ENCODE measurements at places on chromosomes 7 and 10. TPM values are rescaled to one million over a fixed set of nuclear protein-coding genes. Genes with fewer than 3 reads are reported as not detected.

TRIM56 gene
- total RNA-seq, result 10.0 TPM

MIOS gene
- total RNA-seq, result 46.6 TPM

LLCFC1 gene
- total RNA-seq, result not detected

TUBB8 gene
- total RNA-seq, result not detected

ENKUR gene
- total RNA-seq, result not detected

ZNF862 gene
- 8.8 TPM for total RNA-seq

PODXL gene
- 2.3 TPM for total RNA-seq

TOMM7 gene
- 217 TPM for total RNA-seq

WASL gene
- total RNA-seq, result 31.9 TPM

SORBS1 gene
- total RNA-seq, result 0.74 TPM

SLC39A12 gene
- total RNA-seq, result not detected

HMX2 gene
- not detected for total RNA-seq

OGDHL gene
- under 0.01 TPM for total RNA-seq

PNLIP gene
- not detected for total RNA-seq

MYH16 gene
- total RNA-seq, result not detected

TMEM270 gene
- not detected for total RNA-seq

OPN1SW gene
- total RNA-seq, result not detected

HTR7 gene
- 0.25 TPM for total RNA-seq

TMEM176B gene
- total RNA-seq, result not detected

RHOBTB1 gene
- 15.8 TPM for total RNA-seq

ADAM22 gene
- 2.4 TPM for total RNA-seq

ZNF365 gene
- 7.2 TPM for total RNA-seq

PTCD1 gene
- total RNA-seq, result 1.3 TPM

FRMD4A gene
- 32.1 TPM for total RNA-seq

HOXA6 gene
- total RNA-seq, result not detected

CEP55 gene
- 2.7 TPM for total RNA-seq

STK32C gene
- total RNA-seq, result 6.7 TPM

SHOC2 gene
- total RNA-seq, result 70.1 TPM

ELN gene
- total RNA-seq, result 101 TPM

AKR1C4 gene
- total RNA-seq, result not detected

GNG11 gene
- 56.9 TPM for total RNA-seq

C10orf53 gene
- total RNA-seq, result not detected

PIK3CG gene
- total RNA-seq, result not detected

ATE1 gene
- 39.9 TPM for total RNA-seq

ASIC3 gene
- not detected for total RNA-seq

ANKRD1 gene
- total RNA-seq, result 1.4 TPM

ARHGEF35 gene
- 1.1 TPM for total RNA-seq

SPDYE16 gene
- 0.09 TPM for total RNA-seq

UCMA gene
- not detected for total RNA-seq

DLD gene
- total RNA-seq, result 85.7 TPM

STEAP2 gene
- total RNA-seq, result 28.4 TPM

ANKRD2 gene
- total RNA-seq, result 0.27 TPM

WDFY4 gene
- total RNA-seq, result not detected

FAM3C gene
- total RNA-seq, result 119 TPM

HMX3 gene
- not detected for total RNA-seq

TMEM225B gene
- total RNA-seq, result not detected

FAM171A1 gene
- total RNA-seq, result 43.6 TPM

PHF14 gene
- total RNA-seq, result 35.6 TPM

NCF1 gene
- total RNA-seq, result not detected

ADCY1 gene
- 0.72 TPM for total RNA-seq

NAMPT gene
- 84.4 TPM for total RNA-seq

PMPCB gene
- 67.4 TPM for total RNA-seq

TMEM229A gene
- 3.8 TPM for total RNA-seq

ICA1 gene
- 0.45 TPM for total RNA-seq

Measured in fibroblast of the aortic adventitia (primary cell).